Endodermal cell (in vitro differentiated cells): ENCODE measurements at places on chromosomes 1 and 21. TPM values are rescaled to one million over a fixed set of nuclear protein-coding genes. Genes with fewer than 3 reads are reported as not detected.

Gene ITGB3BP
- total RNA-seq = 38.7 to 65.6 TPM (median 62.7 TPM) in 3 replicates

DNA sequence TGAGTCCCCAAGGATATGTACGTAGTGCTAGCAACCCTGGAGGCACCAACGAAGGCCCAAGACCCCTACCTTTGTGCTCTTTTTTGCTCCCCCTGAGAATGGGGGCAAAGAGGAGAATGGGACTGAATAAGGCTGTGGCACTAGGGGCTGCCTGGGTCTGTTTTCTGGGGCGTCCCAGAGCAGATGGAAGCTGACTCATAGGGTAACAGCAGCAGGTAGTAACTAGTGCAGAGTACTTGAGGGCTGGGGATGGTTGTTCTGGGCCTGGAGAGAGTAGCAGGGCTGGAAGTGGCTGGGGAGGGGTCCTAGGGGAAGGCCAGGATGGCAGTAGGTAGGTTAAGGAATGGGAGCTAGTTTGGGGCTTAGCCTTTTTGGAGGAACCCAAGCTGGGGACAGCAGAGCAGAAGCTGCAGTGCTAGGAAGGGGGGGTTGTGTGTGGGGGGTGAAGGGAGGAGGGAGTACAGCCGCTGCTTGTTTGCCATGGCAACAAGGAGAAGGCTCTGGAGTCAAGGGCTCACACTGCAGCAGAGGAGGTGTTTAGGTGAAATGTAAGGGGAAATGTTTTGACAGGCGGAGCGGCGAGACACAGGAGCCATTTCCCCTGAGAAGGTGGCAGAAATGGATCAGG, 1.8 kb downstream of the NCDN start:
- no peak for DNase-seq

DNA sequence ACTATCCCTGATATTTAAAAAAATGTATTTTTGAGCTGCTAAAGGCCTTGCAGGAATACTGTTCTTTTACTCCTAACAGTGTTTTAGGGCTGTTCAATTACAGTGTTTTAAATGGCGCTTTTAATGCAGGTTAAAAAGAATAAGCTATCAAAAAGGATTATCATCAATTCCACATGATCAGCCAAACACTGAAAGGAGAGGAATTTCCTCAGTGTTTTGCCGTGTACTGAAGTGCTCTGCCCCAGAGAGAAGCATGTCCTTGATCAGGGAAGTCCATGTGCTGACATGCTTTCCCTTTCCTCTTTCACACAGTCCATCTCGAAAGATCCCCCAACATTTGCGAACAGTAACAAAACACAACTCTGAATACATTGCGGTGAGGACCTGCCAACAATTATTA, 3.3 kb downstream of the CFAP298 start:
- no peak for DNase-seq

GRCh38 chr1:35572296-35572695, 818 bp upstream of the TFAP2E start:
- DNase-seq = no peak

GRCh38 chr1:234473118-234473517, 5.9 kb downstream of the TARBP1 start:
- DNase-seq = no peak
